ENCODE measurements at places on chromosomes 4 and X.

DNA sequence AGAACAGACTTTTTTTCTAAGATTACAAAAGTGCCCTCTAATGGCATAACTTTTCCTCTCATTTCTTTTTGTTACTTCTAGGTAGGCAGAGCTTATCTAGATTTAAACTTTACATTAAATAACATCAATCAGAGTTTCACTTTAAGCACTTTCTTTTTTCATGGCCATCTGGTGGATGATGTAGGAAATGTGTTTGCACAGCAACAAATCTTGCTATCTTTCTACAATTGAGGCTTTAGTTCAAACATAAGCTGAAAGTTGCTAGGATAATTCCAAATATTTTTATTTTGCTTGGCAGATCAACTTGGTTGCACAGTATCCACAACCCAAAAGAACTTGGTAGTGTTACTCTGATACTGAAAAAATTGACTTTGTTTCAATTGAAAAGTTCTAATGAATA, 22.0 kb downstream of the NDNF start:
- DNase-seq, result no peak

- no peak for DNase-seq
Observed at GRCh38 chr4:153257991-153258390, 53.7 kb downstream of the TRIM2 start.

DNA sequence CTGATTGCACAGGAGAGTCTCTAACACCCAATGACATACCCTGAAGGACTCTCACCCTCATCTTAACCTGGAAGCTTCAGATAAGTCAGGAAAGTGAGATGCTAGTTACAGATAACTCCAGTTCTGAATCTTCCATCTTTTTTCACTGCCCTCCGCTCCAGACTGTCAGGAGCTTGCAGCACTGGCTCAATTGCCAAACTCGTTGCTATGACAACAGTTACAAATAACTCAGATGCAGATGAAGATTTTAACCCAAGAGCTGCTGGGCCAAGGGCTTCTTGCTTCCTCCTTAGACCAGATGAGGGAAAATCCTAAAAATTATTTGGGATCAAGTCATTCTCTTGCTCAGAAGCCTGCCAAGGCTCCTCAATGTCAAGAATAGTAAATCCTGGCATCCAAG, 109.1 kb upstream of the HUWE1 start:
- no peak for DNase-seq

GRCh38 chr4:101169044-101170014, 178.0 kb downstream of the PPP3CA start:
- peak; percentile 24 for DNase-seq

GRCh38 chr4:159766241-159766640, 663.4 kb downstream of the RAPGEF2 start:
- no peak for DNase-seq

GRCh38 chr4:54586320-54586955, 71.3 kb upstream of the KIT start:
- no peak for DNase-seq

- DNase-seq, result no peak
Observed at GRCh38 chr4:140254651-140255299, 100.8 kb upstream of the MAML3 start.

DNA sequence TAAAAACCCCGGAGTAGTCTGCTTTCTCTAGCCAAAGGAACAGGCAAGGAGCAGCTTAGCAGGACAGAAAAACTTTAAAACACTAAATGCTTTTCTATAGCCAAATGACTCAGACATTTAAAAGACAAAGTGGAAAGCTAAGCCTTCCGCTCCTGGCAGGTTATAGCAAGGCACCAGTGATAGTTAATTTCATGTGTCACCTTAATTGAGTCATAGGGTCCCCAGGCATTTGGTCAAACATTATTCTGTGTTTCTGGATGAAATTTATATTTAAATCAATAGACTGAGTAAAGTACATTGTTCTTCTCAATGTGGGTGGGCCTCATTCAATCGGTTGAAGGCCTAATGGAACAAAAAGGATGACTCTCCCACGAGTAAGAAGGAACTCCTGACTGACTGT, 885.7 kb upstream of the ADGRL3 start:
- no peak for DNase-seq

DNA sequence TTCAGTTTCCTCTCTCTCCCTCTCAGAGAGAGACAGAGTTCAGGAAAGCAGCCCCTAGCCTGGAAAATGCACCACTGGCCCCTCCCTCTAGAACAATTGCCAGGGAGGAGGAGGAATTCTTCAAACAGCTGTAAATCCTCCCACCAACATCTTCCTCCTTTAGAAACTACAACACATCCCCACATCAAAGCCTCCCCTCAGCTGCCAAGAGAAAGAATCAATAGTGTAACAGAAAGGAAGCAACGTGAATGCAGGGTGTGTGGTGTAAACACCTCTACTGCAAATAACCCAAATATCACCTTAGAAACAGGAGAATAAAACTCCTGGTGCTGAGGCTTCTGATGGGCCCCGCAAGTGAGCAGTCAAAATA, 249.9 kb upstream of the GATB start:
- DNase-seq, result no peak

- DNase-seq, result no peak
Observed at GRCh38 chr4:152054731-152055130, 293.9 kb upstream of the GATB start.

GRCh38 chr4:159899596-159899995, 796.7 kb downstream of the RAPGEF2 start:
- DNase-seq, result no peak

- peak; percentile 51 for DNase-seq
Observed at GRCh38 chr4:76067652-76068286, 6.7 kb upstream of the ART3 start.

- DNase-seq, result no peak
Observed at GRCh38 chr4:52617336-52618020, 41.6 kb downstream of the USP46 start.

- no peak for DNase-seq
Observed at GRCh38 chr4:24510091-24510490, 74.3 kb downstream of the DHX15 start.

DNA sequence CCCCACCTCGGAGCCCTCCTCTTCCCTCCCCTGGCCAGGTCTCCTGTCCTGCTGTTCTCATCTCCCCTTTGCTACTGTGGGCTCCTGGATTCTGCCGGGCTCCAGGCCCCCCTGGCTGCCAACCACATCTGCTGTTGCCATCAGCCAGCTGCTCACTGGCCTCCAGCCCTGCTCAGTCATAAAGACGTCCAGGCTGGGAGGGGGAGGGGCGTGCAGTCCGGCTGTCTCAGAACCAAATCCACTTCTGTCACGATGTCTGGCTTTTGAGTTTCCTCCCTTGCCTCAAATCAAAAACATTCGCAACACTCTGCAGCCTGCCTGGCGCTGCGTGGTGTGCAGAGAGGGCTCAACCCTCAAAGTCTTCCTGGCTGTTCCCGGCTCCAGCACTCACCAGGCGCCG, 7.1 kb downstream of the RASL11B start:
- DNase-seq, result no peak

- no peak for DNase-seq
Observed at GRCh38 chrX:7069556-7069955, 78.0 kb upstream of the STS start.

DNA sequence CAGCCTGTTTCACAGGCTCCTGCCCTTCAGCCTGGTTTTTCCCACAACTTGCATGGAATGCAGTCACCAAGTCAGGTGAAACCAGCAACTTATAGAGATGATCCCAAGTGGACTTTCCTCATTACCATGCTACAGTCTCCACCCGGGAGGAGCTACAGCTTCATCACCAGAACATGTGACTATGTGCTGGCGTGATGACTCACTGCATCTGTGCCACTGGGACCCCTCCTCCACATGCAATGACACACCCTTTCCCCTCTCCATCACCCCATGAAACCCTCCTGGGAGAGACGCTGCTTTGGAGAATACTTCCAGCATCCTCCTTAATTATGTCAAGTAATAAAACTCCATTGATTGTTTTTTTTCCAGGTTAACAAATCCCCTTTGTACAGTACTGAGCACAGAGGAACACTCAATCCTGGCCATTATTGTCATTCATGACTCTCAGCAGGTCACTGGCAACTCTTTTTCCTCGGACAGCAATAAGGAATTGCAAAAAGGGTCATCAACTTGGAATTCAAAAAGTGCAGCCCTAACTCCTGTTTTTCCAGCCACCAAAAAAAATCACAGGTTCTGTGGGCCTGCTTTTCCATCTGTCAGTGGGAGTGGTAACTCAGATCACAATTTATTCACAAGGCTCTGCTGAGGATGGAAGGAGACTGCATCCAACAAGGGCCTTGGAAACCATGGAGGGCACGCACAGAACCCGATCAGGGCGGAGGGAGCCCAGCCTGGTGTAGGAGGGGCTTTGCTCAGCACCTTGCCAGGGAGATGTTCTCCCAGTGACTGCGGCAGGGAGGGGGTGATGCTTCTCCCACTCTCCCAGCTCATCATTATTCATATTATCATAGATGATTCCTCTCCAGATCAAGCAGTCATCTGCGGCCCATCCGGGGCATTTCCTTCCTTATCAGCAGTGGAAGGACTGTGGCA, 17.4 kb downstream of the QDPR start:
- no peak for DNase-seq

- no peak for DNase-seq
Observed at GRCh38 chr4:72171761-72172160, 140.0 kb downstream of the NPFFR2 start.

DNA sequence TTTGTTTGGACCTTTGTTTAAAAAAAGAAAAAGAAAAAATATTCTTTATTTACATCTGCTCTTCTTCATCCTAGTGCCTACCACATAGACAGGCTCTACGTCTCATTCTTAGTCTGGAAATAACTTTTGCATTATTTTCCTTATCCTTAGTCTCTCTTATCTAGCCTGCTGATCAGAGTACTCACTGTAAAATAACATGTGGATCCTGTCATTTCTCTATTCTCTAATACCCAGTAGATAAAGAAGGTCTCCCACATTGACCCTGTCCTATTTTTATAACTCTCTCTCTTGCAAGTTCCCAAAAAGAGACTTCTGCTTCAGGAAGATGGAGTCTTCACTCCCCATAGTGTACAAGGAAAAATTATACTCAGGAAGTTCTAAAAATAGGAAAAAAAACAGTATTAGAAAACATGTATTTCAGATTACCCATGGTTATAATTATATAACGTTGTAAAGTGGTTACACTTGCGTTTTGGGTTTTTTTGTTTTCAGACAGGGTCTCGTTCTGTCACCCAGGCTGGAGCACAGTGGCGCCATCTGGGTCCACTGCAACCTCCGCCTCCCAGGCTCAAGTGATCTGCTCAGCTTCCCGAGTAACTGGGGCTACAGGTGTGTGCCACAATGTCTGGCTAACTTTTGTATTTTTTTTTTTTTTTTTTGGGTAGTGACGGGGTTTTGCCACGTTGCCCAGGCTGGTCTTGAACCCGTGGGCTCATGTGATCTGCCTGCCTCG, 23.8 kb downstream of the ZFX start:
- DNase-seq, result no peak

GRCh38 chrX:46327566-46328115, 217.6 kb downstream of the ZNF674 start:
- DNase-seq, result no peak

DNA sequence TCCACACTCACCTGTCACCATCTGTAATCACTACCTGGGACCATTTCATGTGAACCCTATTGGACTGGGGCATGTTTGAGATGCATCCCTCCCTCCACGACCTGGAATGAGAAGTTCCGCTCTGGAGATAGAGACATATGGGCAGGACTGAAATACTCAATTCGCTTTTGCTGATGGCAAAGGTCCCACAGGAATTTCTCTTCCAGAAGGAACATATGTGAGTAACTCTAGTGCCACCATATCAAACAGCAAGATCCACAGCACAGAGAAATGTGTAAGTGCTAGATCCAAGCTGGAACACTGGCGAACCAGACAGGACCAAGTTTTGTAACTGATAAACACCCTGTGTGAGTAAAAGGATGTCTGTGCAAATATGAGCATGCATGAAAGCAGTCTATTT, 43.9 kb downstream of the SEL1L3 start:
- no peak for DNase-seq

DNA sequence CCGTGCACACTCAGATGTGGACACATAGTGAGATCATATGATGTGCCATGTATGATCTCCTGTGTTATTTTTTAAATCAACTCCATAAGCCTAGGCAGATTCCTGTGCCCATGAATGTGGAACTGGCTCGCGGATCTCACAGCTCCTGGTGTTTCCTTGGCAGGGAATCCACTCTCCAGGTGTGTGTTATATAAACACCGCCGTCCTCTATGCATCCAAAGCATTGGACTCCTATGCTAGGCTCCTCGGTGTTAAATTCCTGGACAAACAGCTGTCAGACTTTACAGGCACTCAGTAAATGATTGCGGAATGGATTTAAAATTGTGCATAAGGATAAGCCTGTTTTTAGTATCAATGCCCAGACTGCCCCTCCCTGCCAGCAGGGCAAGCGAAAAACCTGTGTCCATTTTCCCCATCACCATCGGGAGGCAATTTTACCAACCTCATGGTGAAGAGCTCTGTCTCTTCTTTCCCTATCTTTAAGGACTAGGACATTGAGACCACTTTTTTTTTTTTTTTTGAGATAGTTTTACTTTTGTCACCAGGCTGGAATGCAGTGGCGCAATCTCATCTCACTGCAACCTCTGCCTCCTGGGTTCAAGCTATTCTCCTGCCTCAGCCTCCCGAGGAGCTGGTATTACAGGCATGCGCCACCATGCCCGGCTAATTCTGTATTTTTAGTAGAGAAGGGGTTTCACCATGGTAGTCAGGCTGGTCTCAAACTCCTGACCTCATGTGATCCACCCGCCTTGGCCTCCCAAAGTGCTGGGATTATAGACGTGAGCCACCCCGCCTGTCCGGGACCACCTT, 23.6 kb upstream of the GPR78 start:
- DNase-seq, result no peak

DNA sequence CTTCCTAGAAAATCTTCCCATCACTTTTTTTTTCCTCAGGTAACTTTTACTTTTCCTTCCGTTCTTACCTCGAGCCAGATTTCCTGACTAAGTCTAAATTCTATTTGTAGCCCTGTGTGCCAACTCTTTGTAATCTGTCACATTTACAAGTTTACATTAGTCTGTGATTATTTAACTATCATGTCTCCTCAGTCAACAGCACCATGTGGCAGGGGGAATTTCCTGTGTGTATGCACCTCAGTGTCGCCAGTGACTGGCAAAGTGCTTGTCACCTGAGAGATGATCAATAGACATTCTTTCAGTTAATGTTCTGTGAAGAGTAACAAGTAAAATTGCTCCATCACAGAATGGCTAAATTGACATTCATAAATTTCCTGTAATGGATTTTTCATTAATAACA, 468.5 kb downstream of the PDGFC start:
- DNase-seq, result no peak

GRCh38 chr4:94544811-94545210, 93.1 kb downstream of the PDLIM5 start:
- no peak for DNase-seq

Measured in T-helper 9 cell (primary cell).